COR-L47 (cell line): ENCODE measurements at places on chromosomes 5 and 9.

GRCh38 chr5:43042626-43043399 lies 2.7 kb upstream of the ANXA2R start:
- DNase-seq, result peak; percentile 77

DNA sequence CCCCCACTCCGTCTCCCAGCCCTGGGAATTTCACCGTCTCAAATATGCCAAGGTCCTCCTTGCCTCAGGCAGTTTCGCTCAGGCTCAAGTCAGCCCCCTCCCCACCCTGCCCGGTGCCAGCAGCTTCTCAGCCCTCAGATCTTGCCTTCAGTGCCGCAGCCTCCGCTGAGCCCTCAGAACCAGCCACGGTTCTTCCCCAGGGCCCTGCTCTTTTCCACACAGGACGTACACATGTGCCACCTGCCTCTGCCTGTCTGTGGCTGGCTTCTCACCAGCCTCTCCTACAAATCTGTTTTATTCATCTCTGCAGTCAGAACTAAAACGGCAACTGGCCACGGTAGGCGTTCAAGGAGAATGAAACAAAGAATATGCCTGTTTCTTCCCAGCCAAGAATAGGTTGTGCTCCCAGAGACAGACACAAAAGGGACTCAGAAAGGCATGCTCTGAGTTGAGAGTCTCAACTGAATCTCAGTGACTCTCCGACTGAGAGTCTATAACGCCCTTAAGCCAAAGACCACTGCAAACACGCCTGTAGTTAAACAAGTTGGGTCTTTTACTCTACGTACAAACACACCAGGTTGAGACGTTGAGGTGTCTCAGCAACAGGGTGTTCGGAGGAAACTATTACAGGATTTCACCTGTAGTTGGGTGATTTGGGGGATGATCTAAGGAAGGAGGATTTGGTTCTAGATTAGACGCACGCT lies 10.6 kb upstream of the GRIN1 start:
- DNase-seq, result no peak

DNA sequence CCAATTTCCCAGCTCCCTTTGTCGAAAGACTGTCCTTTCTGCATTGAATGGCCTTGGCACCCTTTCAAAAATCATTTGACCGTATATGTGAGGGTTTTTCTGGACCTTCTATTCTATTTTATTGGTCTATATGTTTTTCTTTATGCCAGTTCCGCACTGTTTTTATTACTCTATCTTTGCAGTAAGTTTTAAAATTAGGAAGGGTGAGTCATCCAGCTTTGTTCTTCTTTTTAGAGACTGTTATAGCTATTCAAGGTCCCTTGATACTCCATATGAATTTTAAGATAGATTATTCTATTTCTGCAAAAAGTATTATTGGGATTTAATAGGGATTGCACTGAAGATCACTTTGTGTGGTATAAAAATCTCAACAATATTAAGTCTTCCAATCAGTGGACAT lies 44.2 kb upstream of the STARD4 start:
- no peak for DNase-seq

GRCh38 chr9:12684974-12685373 lies 8.2 kb upstream of the TYRP1 start:
- no peak for DNase-seq

DNA sequence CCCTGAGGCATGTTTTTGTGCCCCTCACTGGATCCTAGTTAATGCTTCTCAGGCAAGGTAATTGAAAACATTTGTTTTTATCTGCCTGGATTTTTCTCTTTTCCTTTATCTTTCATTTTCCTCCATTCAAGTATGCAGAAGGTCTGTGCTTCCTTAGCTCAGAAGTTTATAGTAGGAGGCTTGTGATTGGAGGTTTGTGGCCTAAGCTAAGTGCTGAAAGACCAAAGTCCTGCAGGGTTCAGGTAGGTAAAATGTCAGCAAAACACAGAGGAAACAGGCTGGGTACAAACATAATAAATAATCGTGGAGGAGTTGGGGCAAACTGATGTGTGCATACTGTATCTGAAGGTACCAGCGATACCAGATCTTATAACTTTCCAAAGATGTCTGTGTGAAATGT lies 230.9 kb upstream of the KLF4 start:
- no peak for DNase-seq

- no peak for DNase-seq
These were observed 74.1 kb downstream of the SERINC5 start for GRCh38 chr5:80181618-80182211.

- no peak for DNase-seq
These were observed 367.1 kb downstream of the CDK5RAP2 start for GRCh38 chr9:120212853-120213200.
